ENCODE measurements at places on chromosomes 16 and 17. TPM values are rescaled to one million over a fixed set of nuclear protein-coding genes. Genes with fewer than 3 reads are reported as not detected.
A peak's percentile ranks its signal among the peaks of the same experiment; 100 is the strongest.

- peaks cover 2% of the 10 kb centered on the region for H3K36me3 ChIP-seq
- no peak overlapping the region for H3K27ac ChIP-seq
- H3K4me1 ChIP-seq: no peaks in the 10 kb centered on the region
- no peak overlapping the region for H3K4me3 ChIP-seq
- H3K27me3 ChIP-seq: no peaks in the 10 kb centered on the region
- DNase-seq: no peak
These were observed 8.0 kb upstream of the TEDC2 start for GRCh38 chr16:2451851-2452320.

GRCh38 chr17:12859520-12859919 lies 70.2 kb downstream of the ARHGAP44 start:
- H3K36me3 ChIP-seq: no peaks in the 10 kb centered on the region
- H3K4me1 ChIP-seq: no peaks in the 10 kb centered on the region

DNA sequence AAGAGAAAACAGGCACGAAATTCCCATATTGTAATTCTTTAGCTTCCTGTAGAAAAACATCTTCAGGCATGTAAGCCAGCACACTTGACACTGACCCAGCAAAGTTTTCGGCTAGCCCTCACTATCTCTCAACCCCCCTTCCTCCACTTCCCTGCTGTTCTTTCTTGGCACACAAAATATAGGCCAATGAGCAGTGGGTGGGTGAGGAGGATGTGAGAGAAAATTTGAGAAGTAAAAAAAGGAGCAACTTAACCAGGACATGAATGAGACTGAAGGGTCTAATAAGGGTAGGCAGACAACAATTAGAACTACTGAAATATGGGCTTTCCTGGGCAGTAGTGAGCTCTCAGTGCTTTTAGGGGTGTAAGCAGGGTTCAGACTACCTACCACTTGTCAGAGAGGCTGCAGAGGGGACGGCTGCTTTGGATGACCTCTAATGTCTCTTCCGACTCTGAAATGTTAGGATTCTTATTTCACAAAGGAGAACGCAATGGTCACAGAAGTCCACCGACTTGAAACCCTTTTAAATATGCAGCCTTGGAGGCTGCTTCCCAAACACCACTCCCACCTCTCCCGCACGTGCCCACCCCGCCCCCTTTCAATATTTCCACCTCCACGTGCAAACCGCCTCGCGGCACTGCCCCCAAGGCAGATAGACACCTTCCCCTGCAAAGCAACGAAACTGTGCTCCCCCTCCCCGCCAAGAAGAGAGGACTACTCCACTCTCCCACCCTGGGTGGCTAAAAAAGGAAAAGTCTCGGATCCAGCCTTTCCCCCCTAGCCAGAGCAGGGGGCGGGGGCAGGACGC lies 889 bp downstream of the MBTD1 start:
- H3K4me1 ChIP-seq: peaks cover 5% of the 10 kb centered on the region
- peak overlapping the region; percentile 97 for H3K27ac ChIP-seq
- H3K36me3 ChIP-seq: no peaks in the 10 kb centered on the region
- peak overlapping the region; percentile 87 for H3K4me3 ChIP-seq
- H3K27me3 ChIP-seq: no peaks in the 10 kb centered on the region

GRCh38 chr16:49597796-49598195 lies 224.2 kb downstream of the C16orf78 start:
- no peaks in the 10 kb centered on the region for H3K4me1 ChIP-seq
- H3K36me3 ChIP-seq: no peaks in the 10 kb centered on the region
- DNase-seq: no peak
- no peak overlapping the region for H3K4me3 ChIP-seq
- H3K27me3 ChIP-seq: peaks cover 4% of the 10 kb centered on the region

DNA sequence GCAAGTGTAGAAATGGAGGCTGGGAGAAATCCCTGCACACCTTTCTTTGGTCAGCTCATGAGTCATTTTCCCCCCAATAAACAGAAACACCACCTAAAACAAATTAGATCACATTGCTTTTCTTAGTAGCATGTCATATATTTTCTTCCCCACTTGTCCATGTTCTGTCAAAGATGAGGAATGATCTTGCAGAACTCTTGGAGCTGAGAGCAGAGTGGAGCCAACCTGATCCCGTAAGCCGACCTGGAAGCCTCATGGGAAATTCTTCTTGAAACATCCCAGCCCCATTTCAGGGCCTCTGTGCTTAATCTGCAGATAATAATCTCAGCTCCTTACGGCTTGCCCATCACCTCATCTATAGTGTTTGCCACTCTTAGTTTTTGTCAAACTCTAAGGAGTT lies 284.6 kb upstream of the ELAC2 start:
- no peak for DNase-seq
- H3K36me3 ChIP-seq: no peaks in the 10 kb centered on the region
- peaks cover 7% of the 10 kb centered on the region for H3K4me1 ChIP-seq
- H3K27ac ChIP-seq: no peak overlapping the region
- H3K4me3 ChIP-seq: no peak overlapping the region

- H3K27ac ChIP-seq: no peak overlapping the region
- no peaks in the 10 kb centered on the region for H3K27me3 ChIP-seq
- DNase-seq: no peak
- H3K36me3 ChIP-seq: no peaks in the 10 kb centered on the region
- peaks cover 26% of the 10 kb centered on the region for H3K4me1 ChIP-seq
- no peak overlapping the region for H3K4me3 ChIP-seq
These were observed 50.0 kb downstream of the RPTOR start for GRCh38 chr17:80594431-80595269.

GRCh38 chr17:21034340-21035235 lies 8.2 kb downstream of the USP22 start:
- no peak overlapping the region for H3K4me3 ChIP-seq
- H3K36me3 ChIP-seq: peaks cover 2% of the 10 kb centered on the region
- no peaks in the 10 kb centered on the region for H3K27me3 ChIP-seq
- peak overlapping the region; percentile 67 for H3K27ac ChIP-seq
- no peak for DNase-seq

DNA sequence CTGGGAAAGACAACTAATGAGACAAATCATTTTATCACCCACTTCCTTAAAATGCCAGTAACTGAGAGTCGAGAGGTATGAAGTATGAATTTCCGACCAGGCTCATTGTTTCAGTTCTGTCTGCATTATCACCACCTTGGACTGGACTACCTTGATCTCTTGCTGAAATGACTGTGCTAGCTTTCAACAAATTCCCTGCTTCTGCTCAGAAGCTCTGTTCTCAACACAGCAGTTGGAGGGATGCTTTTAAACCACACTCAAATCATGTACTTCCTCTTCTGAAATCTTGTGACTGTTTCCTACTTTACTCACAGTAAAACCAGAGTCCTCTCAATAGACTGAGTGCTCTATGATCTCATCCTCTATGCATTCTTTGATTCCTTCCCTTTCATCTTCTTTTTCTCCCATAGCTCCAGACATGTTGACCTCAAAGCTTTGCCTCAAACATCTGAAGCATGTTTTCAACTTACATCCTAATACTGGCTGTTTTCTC lies 195.8 kb downstream of the KCNJ2 start:
- H3K27ac ChIP-seq: no peak overlapping the region
- H3K36me3 ChIP-seq: no peaks in the 10 kb centered on the region
- no peaks in the 10 kb centered on the region for H3K4me1 ChIP-seq
- no peaks in the 10 kb centered on the region for H3K27me3 ChIP-seq
- no peak overlapping the region for H3K4me3 ChIP-seq

GRCh38 chr17:21464611-21465021 lies 88.5 kb downstream of the KCNJ12 start:
- peak overlapping the region; percentile 36 for H3K27ac ChIP-seq
- no peak for DNase-seq
- no peaks in the 10 kb centered on the region for H3K27me3 ChIP-seq
- H3K4me3 ChIP-seq: no peak overlapping the region

DNA sequence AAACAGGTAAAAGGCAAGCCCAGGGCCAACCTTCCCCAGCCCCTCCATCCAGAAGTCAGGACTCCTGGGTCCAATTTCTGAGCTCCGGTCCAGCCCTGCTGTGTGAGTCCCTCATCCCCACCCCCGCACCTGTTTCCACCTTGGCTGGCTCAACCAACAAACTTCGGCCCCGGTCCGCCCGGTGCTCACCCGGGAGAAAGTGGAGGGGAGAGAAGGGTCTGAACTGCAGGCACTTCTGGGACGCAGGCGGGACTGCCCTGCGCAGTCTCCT lies 541 bp downstream of the RHBDF2 start:
- peaks cover 33% of the 10 kb centered on the region for H3K4me1 ChIP-seq
- no peak for DNase-seq
- peak overlapping the region; percentile 64 for H3K4me3 ChIP-seq
- H3K27ac ChIP-seq: peak overlapping the region; percentile 91

DNA sequence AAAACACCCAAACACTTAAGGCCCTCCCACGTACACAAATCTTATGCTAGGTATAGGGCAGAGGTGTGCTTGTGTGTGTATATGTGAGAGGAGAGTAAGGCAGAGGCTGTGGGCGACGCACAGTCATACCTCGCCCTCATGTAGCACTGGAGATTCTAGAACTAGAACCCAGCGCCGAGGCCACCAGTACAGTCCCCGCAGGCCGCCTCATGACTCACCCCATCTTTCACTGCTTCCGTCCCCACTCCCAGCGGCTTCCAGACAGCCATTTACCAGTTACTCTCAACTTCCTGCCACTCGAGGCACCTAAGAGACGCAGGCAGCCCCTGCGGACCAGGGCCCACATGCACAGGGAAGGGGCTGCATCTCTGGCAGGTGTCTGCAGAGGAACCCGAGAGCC lies 23.2 kb upstream of the CYTH1 start:
- no peak for DNase-seq
- no peak overlapping the region for H3K27ac ChIP-seq
- H3K4me1 ChIP-seq: no peaks in the 10 kb centered on the region
- no peaks in the 10 kb centered on the region for H3K27me3 ChIP-seq
- H3K4me3 ChIP-seq: no peak overlapping the region
- peaks cover 2% of the 10 kb centered on the region for H3K36me3 ChIP-seq

DNA sequence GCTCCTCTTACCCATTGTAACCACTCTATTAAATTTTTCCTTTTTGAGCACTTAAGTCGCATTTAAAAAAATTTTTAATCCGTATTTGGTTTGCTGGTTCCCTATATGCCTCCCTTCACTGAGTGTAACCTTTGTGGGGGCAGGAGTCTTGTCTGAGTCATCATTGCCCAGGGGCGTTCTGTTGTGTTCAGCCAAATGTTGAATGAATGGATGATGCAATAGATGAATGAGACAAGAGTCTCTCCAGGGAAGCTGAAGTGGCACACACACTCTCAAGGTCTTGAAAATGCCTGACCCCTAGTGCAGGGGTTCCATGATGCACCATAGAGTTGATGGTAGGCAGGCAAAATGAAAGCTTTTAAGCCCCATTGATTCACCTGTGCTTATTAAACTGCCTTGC lies 123.0 kb upstream of the RBFOX1 start:
- DNase-seq: no peak
- H3K4me1 ChIP-seq: no peaks in the 10 kb centered on the region
- H3K36me3 ChIP-seq: no peaks in the 10 kb centered on the region
- no peak overlapping the region for H3K27ac ChIP-seq
- no peak overlapping the region for H3K4me3 ChIP-seq

DNA sequence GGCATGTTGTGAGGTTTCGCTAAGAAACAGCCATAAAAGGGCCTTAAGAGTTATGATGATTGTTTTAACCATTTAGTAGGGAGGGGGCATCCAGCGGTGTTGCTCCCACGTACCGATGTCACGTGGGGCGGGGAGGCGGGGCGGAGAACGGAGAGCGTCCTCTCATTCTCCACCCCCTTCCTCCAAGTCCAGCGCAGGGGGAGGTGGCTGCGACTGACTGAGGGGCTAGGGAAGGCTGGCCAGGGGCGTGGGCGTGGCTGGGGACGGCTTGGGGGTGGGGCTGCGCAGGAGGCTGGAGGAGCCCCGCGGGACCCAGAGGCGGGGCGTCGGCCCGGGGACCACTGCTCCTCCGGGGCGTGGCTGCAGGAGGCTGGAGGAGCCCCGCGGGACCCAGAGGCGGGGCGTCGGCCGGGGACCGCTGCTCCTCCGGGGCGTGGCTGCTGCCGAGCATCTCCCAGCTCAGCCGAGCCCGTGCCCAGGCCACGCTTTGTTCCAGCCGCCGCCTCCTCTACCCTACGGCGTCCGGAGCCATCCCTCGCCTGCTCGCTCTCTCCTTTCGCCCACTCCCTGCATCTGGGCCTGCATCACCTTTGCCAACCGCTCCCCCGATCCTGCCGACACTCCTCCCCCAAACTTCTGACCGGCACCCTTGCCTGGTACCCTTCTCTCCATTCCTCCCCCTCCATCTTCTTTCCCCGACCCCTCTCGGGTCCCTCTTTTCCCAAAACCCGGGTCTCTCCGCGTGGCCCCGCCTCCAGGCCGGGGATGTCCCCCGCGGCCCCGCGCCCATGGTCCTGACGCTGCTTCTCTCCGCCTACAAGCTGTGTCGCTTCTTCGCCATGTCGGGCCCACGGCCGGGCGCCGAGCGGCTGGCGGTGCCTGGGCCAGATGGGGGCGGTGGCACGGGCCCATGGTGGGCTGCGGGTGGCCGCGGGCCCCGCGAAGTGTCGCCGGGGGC lies at the start of gene SARM1:
Gene SARM1, plus strand, starts transcription at position 450 of the 958 bp plus-strand sequence. Its CDS starts 339 bp downstream, at position 789.
- H3K4me3 ChIP-seq: peak within 1 kb of the TSS; percentile 40
- H3K36me3 ChIP-seq: peaks cover 14% of the 10 kb centered on the region
- H3K4me1 ChIP-seq: peaks cover 46% of the 10 kb centered on the region
- peak within 1 kb of the TSS; percentile 88 for H3K27ac ChIP-seq

DNA sequence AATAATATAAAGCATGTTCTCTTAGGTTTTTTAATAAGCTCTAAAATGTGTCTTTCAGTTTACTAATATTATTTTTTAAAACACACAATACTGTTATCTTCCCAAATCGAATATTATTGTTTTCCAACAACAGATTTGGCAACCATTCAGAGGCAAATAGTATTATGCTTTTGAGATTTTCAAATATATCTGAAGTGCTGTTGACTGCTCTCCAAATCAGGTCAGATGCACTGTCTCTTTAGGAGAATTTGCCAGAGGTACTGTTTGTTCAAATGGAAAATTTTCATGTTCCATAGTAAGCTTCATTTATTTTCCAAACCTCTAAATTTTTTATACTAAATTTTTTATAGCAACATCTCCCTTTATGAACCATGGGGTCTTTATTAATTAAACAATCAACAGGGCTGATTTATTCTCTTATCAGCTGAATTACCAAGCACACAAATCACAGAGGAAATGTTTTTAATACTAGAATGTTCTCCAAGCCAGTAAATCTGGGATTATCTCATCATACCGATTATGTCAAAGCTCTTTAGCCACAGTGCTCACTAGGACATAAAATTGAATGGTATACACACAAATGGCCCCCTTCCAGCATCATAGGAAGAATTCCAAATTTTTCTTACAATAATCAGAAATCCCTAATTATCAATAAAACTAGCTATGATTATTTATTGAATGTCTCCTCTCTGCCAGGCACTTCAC lies 108.8 kb upstream of the HLF start:
- H3K27ac ChIP-seq: no peak overlapping the region
- no peaks in the 10 kb centered on the region for H3K27me3 ChIP-seq
- H3K4me3 ChIP-seq: no peak overlapping the region
- DNase-seq: no peak
- peaks cover 10% of the 10 kb centered on the region for H3K4me1 ChIP-seq

- H3K27me3 ChIP-seq: no peaks in the 10 kb centered on the region
- peak overlapping the region; percentile 53 for H3K4me3 ChIP-seq
- peak overlapping the region; percentile 54 for H3K27ac ChIP-seq
These were observed 74.0 kb downstream of the CMC2 start for GRCh38 chr16:80932708-80933095.

The CLEC18C gene
- total RNA-seq: 0.50 TPM
